ENCODE measurements at places on chromosomes 13 and 19.

DNA sequence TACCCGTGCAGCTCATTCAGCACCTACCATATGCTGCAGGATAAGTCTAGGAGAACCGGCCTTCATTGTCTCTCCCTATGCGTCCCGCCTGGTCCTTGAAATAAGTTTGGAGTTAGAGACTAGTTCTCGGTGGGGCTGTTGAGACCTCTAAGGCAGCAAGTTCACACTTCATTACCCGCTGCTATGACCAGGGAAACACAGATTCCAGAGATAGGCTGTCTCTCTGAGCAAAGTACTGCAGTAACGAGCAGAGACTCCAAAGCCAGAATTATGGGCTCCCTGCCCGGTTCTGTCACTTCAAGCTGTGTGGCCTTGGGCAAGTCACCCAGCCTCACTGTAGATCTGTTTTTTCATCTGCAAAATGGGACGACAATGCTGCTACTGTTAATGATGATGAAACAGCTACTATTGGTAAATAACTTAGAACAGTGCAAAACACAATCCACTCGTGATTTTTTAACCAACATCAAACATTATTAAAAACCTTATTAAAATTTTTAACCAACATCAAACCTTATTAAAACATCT is 184.1 kb downstream of the USP12 start:
- DNase-seq: no peak

DNA sequence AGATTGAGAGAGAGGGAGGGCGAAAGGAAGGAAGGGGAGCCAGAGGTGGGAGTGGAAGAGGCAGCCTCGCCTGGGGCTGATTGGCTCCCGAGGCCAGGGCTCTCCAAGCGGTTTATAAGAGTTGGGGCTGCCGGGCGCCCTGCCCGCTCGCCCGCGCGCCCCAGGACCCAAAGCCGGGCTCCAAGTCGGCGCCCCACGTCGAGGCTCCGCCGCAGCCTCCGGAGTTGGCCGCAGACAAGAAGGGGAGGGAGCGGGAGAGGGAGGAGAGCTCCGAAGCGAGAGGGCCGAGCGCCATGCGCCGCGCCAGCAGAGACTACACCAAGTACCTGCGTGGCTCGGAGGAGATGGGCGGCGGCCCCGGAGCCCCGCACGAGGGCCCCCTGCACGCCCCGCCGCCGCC is at the start of gene TNFSF11:
TSS of gene TNFSF11 (plus strand) at position 142 of the 400 bp plus-strand sequence. CDS start at position 294, 152 bp downstream.
- no peak for DNase-seq

- no peak for DNase-seq
Measured at GRCh38 chr13:60433505-60433904, 36.5 kb downstream of the TDRD3 start.

GRCh38 chr13:113624235-113624587 is 33.8 kb downstream of the ATP4B start:
- no peak for DNase-seq

- DNase-seq: no peak
Measured at GRCh38 chr19:5376928-5377327, 36.3 kb upstream of the PTPRS start.

DNA sequence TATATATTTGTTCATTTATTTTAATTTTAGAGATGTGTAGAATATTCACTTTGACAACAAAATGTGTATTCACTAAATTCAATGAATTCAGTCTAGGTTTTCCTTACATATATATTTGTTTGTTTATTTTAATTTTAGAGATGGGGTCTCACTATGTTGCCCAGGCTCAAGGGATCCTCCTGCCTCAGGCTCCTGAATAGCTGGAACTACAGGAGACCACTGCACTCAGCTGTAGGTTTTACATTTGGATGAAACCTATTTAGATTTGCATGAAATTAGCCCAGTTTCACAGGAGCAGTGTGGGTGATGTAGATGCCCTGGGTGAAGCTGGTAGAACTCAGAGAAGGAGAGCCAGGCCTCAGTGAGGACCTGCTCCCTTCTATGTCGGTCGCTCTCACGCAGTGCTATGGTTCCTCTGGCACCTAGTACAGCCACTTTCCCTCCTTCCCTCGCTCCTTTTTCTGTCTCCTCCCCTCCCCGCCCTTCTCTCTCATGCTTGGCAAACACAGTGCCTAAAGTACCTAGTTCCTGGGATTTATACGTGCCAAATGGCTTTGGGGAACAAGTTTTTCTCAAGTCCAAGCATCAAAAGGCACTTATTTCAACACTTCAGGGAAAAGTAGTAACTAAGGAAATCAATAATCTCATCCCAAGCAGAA is 14.7 kb upstream of the HMGB1 start:
- DNase-seq: no peak

- DNase-seq: no peak
Measured at GRCh38 chr13:71214357-71214756, 652.6 kb downstream of the DACH1 start.

GRCh38 chr19:15635016-15635805 is 5.5 kb upstream of the CYP4F3 start:
- no peak for DNase-seq

GRCh38 chr13:28704919-28705318 is 13.9 kb downstream of the SLC46A3 start:
- no peak for DNase-seq

GRCh38 chr13:43764349-43764748 is 22.4 kb downstream of the ENOX1 start:
- DNase-seq: no peak

GRCh38 chr13:112194167-112194530 is 127.2 kb downstream of the SOX1 start:
- DNase-seq: no peak

DNA sequence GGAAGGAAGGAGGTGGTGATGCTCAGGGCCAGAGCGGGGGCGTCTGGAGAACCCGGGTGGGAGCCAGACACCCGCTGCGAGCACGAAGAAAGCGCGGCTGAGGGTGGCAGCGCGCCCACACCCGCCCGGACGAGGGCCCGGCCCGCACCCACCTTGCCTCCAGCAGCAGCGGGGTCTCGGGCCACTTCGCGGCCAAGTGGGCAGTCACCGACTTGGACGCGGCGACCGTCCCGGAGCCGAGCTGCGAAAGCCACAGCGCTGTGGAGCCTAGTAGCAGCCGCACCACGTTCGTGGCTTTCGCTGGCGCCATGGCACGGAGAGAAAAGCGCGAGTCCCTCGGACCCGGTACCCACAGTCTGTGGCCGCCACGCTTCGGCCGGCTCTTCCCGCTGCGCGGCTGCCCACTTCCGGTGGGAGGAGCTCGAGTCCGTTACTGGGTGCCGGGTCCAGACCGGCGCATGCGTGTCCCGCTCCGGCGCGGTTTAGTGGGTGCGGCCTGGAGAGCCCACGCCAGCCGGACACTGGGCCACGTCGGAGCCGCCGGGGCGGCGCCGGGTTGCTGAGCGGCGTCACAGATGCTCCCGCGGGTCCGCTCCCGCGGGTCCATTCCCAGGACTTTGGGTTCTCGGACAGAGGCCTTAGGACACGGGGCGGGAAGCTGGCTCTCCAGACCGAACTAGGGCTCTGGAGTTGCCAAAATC is at the start of gene UGGT2:
TSS of gene UGGT2 (minus strand) at position 399 of the 701 bp plus-strand sequence. CDS start at position 310, 89 bp downstream.
- DNase-seq: no peak

DNA sequence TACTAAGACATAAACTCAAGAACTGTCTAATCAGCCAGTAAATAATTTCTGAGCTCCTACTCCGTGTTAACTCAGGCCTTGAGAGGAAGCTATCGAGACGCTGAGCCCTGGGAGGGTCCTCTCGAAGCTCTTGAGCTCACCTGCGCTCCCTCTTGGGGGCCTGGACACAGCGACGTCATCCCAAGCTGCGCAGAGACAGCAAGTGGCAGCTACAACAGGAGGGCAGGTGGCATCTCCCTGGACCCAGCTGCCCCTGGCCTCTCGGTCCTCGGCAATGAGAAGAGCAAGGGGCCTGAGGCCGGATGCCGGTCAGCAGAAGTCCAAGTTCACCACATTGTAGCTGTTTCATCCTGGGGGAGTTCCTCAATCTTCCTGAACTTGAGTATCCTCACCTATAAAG is 30.5 kb upstream of the TUBGCP3 start:
- DNase-seq: no peak

DNA sequence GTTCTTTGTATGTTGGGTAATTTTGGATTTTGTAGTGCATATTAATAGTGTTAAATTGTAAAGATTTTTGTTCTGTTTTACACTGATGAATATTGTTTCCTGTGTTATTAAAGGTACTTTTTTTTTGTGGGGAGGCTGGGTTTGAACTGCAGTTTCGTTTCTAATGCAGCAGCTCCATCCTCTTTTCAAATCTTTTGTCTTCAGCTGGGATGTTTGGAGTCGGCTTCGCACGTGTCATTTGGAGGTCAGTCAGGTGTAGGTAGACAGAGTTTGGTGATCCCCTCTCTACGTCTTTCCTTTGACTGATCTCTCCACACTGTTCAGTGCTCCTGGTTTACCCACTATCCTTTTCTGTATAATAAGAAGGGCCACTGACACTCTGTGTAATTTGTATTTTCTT is 30.3 kb downstream of the TDRD3 start:
- no peak for DNase-seq

GRCh38 chr13:85632526-85633195 is 166.6 kb downstream of the SLITRK6 start:
- no peak for DNase-seq

DNA sequence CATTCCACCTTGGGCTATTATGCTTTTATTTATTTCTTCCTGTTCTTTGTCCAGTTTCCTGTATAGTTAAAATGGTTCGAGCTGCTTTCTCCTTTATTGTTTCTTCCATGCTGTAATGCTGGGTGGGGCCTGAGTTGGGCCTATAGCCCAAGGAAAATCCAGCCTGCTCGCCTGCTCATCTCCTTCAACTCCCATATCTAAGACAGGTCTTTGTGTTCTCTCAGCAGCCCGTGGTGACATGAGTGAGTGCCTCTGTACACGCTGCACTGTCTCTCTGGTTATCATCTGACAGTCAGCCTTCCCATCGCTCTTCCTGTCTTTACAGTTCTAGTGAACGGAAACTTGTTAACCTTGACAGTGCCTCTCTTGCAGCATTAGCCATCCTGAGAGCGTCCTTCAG is 221.9 kb upstream of the SLC10A2 start:
- no peak for DNase-seq

DNA sequence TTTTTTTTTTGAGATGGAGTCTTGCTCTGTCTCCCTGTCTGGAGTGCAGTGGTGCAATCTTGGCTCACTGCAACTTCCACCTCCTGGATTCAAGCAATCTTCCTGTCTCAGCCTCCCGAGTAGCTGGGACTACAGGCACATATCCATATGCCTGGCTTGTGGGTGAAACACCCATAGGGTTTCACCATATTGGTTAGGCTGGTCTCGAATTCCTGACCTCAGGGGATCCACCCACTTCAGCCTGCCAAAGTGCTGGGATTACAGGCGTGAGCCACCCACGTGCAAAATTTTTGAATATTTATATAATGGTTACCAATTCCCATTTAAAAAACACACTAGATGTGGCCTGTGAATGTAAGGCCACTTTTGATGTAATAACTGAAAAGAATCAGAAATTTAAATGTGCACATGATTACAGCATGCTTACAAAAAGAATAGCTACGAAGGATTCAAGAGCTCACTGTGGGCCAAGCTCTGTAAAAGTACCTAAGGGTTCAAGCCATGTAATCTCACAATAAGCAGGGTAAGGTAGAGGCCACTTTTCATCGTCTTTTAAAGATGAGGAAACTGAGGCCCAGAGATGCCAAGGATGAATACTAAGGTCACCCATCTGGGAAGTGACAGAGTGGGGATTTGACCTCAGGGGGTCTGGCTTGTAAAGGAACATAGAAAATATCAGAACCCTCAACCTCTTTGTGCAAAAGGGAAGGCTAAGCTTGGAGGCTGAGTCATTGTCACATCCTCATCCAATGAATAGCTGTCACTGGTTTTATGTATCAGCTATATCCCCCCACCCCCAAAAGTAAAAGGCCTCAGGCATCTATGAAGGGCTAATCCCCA is 17.8 kb downstream of the TNFSF14 start:
- no peak for DNase-seq

DNA sequence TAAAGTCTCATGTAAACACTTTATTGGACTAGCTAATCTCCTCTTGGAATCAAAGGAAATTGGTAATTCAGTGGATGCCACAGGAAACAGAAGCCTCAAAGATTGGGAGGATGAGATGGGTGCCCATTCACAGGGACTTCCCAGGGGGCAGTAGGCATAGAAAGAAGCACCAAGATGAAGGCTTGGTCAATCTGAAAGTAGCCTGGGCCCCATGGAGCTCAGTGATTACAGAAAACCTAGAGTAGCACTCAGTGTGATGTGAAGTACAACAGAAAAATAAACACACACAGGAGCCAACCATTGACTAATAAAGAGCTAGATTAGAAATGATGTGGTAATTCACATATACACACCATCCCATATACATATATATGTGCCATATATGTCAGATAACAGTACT is 560.6 kb downstream of the TBC1D4 start:
- no peak for DNase-seq

DNA sequence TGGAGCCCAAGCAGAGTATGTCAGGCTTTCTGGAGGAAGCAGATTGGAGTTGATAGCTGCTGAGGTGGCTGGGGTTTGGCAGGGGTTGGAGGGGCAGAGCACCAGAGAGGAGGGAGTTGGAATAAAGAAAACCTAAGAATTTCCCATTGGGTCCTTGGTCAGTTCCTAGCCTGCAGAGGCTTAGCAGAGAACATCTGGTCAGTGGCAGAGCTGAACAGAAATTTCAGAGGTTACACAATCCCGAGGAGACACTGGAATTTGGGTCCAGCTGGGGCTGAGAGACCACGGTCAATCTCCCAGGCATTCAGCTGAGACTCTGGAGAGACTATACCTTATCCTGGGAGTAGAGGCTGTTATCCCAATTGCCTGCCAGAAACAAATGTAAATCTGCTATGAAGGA is 84.4 kb downstream of the DPY19L3 start:
- DNase-seq: no peak

GRCh38 chr13:79079351-79079839 is 326.7 kb downstream of the RBM26 start:
- no peak for DNase-seq

DNA sequence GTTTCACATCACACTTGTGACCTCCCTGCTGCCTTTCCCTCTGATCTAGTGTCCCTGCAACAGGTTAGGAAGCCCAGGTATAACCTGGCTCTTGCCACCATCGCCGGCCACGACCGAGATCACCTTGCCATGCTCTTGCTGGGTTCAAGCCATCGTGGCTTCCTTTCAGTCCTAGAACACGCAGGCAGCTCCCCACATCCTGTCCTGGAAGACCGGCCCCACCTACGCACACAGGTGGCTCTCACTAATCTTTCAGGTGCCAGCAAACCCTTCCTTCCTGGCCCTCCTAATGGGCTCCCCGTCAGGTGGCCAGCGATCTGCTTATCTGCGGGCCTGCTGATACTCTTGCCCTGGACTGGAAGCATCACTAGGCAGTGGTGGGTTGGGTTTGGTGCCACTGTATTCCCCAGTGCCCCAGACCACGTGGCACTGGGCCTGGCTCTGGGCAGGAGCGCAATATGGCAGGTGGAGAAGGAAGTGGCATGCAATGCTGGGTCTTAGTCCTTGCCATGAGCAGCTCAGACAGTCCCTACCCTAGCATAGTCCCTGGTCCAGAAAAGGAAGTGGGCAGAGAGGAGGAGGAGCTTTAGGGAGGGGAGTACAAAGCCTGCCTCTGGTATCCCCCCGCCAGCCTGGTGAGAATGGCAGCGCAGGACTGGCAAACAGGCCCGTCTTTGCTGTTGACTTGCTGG is 11.8 kb downstream of the PPP1R37 start:
- no peak for DNase-seq

Data from stimulated activated naive CD4-positive, alpha-beta T cell treated with Interleukin-2 at 50 U/mL for 16 hours (primary cell).